IPS-NIHi11 (cell line): ENCODE measurements at places on chromosomes 2 and 18.

DNA sequence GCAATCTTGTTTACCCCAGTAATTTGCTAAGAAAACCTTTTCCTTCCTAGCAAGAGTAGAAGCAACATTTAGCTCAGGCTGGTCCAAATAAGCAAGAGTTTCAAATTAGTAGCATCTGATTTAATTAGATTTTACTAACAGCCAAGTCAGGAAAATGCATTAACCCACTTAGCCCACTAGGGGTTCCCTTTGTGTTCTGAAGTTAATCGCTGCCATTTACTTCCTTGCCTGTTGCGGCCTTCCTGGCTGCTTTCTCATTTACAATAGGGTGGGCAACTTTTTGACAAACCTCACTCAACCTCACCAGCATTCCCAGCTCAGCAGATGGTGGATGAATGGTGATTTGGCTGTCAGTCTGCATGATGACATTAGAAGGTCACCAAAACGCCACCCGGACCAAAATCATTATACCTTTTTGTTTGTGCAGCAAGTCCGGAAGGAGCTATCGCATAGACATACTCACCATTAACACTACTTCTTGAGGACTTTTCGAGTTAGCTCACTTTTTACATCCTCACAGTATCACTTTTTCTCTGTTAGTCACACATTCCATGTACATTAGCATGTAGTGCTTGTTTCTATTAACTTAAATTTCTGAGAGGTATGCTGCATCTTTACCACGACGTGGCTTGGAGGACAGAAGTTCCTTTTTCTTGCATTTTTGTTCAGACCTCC, 101.5 kb upstream of the SETBP1 start:
- peak; percentile 58 for DNase-seq

DNA sequence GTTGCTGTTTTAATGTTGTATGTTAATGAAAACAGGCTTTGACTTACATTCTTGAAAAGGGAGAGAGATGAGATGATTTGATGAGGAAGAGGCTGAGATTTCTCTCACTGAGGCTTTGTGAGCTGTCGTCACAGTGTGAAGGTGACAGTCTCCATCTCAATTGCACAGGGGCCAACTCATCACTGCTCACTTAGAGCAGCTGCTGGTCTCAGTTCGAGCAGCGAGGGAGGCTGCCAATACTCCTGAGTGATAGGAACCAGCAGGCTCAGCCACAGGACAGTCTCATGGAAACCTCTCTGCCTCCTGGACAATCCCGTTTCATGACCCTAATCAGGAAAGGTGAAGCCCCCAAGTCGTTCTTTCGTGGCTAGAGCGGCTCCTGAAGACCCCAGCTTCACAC, 170.7 kb upstream of the SOX11 start:
- DNase-seq, result no peak

DNA sequence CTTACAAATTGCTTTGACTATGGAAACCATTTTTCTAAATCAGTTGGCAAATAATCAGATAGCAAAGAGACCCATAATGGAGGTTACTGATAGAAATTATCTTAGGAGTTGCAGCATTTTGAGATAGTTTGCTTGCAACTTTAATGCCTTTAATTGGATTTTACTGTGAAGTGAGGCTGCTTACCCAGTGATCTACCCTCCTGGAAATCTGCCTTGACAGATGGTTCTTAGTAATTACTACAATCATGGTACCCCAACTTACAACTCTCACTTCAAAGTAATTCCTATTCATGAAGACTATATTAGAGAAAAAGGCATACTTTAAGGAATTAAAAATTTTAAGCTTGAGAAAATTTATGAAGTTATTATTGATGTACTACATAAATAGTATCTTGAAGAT, 1288.6 kb upstream of the CDH2 start:
- DNase-seq, result no peak

GRCh38 chr2:192072261-192072660, 122.5 kb downstream of the TMEFF2 start:
- DNase-seq, result no peak

DNA sequence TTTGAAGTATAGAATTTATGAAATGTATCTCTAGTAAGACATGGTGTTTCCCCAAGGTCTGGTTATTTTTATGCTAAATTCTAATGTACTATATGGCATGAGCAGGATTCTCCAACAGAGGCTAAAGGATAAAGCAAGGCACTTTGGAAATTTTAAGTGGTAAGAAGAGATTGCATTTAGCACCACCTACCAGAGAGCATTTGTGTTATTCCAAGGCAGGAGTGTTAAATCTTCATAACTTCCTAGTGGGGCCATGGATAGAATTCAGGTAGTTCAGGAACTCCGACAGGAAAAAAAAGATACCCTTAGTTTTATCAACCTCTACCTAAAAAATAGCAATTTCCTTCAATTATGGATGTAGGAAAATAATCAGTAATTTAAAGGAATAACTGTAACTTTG, 497.4 kb upstream of the CRIM1 start:
- no peak for DNase-seq

GRCh38 chr2:226782092-226782713, 17.4 kb downstream of the IRS1 start:
- DNase-seq, result no peak

DNA sequence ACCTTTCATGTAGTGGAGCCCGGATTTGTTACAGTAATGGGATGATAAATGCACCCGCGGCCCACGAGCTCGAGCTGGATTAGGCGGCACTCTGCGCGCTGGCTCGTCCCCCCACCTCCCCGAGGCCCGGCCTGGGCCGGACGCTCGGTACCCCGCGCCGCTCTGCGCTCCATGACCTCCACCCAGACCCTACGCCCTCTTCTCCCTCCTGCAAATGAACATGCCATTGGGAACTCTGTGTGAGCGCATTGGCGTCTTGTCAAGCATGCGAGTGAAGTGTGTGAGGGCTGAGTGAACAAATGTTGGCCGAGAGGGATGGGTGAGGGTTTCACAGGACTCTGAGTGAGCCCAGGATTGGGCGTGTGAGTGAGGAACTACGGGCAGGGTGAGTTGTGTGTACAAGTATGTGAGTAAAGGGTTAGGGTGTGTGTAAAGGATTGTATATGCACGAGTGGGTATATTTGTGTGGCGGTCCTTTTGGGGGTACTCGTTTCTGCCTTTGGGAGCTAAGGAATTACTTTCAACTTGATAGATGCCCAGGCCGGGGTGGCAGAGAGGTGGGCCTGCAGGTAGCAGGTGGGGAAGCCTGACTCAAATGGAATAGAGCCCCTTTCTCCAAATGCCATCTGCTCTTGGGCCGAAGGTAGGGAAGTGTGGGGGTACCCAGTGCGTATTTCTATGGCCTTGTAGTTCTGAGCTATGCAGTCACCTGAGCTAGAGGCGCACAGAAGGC, 2.9 kb upstream of the EN1 start:
- DNase-seq, result no peak

DNA sequence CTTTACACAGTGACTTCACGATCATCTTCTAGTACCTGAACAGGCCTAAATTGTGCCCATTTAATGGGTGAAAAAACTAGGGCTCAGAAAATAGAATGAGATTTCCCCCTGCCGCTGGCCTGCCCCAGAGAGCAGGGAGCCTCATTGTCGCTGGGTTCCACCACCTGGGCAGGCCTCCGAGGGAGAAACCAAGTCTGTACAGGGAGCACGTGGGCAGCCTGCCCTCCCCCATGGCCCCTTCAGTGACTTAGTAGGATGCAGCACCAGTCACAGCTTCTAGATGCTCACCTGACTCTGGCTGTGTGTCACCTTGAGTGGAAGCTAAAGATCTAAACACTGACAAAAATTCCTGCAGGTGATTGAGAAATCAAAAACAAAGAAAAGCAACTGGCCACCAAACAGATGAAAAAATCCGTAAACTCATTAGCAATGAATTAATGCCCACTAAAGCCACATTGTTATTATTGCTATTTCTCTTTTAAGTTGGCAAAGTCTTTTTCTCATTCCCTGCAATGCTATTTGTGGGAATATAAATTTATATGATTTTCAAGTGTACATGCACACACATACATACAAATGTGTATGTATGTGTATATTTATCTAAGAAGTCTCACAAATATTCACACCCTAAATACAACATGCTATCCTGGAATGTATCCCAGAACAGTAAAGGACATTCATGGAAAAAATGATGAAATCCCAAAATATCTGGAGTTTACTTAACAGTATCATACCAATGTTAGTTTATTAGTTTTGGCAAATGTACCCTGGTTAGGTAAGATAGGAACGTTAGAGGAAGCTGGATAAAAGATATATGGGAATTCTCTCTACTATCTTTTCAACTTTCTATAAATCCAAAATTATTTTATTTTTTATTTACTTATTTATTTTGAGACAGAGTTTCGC, 18.7 kb upstream of the ASPRV1 start:
- no peak for DNase-seq

GRCh38 chr2:108377815-108378630, at the start of gene SULT1C4:
TSS of gene SULT1C4 (plus strand) at chr2:108377954. CDS start at chr2:108378338, 384 bp downstream.
- peak; percentile 51 for DNase-seq

DNA sequence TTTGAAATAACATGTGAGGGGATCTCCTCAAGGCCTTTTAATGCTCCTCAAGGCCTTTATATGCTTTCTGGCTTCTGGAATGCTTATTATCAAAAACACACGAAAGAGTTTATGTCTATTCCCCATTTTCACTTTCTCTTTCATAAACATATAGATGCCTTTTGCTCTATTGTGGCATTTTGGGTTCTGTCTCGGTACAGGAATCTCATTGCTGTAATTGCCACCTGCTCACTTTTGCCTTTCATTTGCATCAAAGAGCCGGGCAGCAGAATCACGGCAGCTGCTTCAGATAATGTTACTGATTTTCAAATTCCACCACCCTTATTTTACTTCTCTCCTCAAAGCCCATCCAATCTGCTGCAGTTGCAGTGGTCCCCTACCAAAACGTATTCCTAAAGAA, 54.8 kb upstream of the LPIN2 start:
- no peak for DNase-seq

- DNase-seq, result no peak
Observed at GRCh38 chr18:69380324-69380723, 20.4 kb upstream of the DOK6 start.

- DNase-seq, result no peak
Observed at GRCh38 chr2:199792381-199792780, 58.6 kb downstream of the FTCDNL1 start.

GRCh38 chr18:76491473-76491775, 3.6 kb downstream of the ZNF516 start:
- peak; percentile 86 for DNase-seq

DNA sequence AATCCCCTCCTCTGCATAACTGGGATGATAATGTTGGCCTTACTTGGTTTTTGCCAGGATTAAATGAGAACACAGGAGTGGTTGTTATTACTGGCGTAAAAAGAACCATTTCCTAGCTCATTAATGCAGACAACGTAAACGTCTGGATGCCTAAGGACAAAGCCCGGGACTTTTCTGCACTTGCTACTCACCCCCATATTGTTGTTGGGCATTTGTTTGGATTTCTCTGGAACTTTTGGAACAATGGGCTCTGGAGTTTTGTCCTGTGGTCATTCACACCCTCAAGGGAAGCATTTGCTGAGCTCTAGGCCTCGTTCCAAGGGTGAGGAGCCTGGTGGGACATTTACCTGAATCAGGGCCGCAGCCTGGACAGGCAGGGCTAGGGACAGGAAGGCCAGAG, 76.0 kb downstream of the HS1BP3 start:
- DNase-seq, result no peak

DNA sequence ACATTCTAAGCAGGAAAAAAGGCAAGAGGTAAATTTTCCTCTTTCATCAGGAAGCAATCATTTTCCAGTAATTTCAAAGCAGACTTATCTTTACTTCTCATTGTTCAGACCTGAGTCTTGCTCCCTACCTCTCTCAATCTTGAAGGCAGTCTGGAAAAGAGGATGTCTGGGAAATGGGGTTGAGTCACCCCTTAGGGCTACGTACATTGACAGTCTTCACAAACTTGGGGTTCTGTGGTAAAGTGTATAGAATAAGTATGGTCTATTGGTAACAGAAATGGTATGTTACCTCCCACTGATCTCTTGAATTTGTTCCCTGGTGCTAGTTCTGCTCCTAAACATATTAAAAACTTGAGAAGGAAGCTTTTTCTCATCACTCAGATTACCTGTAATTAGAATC, 361.3 kb downstream of the SS18 start:
- no peak for DNase-seq

DNA sequence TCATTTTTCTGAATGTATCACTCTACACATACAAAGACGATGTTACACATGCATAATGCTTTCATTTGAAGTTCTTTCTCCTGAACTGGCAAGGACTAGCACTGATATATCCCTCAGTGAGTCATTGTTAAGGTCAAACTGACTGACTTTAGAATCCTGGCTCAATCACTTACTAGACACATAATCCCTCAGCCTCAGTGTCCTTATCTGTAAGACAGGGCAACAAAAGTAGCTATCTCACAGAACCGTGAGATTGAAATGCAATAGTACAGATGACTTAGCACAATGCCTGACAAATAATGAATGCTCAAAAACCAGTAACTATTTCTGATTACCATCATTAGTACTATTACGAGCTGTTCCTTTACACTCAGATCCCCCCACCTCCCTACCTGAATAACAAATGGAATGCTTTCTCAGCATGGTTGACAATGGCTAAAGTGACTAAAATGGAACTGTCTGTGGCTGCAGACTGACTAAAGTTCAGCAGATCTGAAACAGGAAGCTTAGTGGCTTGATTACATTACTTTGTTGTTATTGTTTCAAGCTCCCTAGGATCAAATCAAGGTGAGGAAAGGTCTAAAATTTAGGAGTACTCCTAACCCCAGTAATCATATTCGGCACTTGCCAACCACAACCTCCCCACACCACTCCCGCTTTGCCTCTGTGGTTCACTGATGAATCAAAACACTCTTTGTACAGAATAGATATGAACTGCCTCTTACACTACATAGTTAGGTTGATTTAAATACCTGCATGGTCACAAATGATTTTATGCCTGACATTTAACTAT, 35.8 kb upstream of the CACNB4 start:
- DNase-seq, result no peak

DNA sequence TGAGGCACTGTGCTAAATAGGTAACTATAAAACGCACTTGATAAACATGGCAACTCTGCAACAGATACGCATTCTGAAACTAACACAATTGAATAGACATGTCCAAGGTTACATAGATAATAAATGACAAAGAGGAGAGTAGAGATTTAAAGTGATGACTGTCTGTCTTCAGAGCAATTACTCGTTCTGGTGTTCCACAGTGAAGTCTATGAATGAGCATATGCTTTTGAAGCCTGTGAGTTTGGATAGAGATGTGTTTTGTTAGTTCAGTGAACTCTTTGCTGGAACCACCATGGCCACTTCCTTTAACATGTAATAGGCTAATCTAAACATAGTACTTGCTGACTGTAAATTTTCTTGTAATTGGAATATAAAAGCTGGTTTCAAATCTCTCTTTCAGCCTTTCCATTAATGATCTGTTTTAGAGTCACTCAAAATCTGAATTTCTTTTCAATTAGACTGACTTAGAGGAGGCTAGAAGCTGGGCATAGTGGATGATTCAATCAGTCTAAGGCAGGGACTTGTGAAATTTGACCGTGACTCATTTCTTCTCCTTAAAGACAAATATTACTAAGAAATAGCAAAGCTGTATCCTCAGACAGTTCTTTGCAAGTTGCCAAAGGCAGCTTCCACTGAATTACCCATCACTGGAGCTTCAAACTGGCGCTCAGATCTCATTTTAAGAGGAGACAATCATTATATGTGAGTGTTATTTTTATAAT, 1130.1 kb upstream of the CELF4 start:
- no peak for DNase-seq
